ENCODE measurements at places on chromosomes 7 and 10.

GRCh38 chr10:95976362-95977229, 66.8 kb upstream of the CCNJ start:
- H3K27me3 ChIP-seq = no peaks in the 10 kb centered on the region
- H3K4me1 ChIP-seq = no peaks in the 10 kb centered on the region
- no peak for DNase-seq
- no peaks in the 10 kb centered on the region for H3K36me3 ChIP-seq
- no peak overlapping the region for H3K27ac ChIP-seq

GRCh38 chr10:28558923-28559508, 26.1 kb downstream of the WAC start:
- no peak overlapping the region for H3K4me3 ChIP-seq
- peaks cover 41% of the 10 kb centered on the region for H3K4me1 ChIP-seq
- no peak overlapping the region for H3K27ac ChIP-seq
- DNase-seq = no peak
- no peaks in the 10 kb centered on the region for H3K27me3 ChIP-seq

GRCh38 chr10:114340816-114341215, 63.5 kb downstream of the AFAP1L2 start:
- H3K4me3 ChIP-seq = no peak overlapping the region
- H3K36me3 ChIP-seq = no peaks in the 10 kb centered on the region
- no peaks in the 10 kb centered on the region for H3K27me3 ChIP-seq
- no peak overlapping the region for H3K27ac ChIP-seq

DNA sequence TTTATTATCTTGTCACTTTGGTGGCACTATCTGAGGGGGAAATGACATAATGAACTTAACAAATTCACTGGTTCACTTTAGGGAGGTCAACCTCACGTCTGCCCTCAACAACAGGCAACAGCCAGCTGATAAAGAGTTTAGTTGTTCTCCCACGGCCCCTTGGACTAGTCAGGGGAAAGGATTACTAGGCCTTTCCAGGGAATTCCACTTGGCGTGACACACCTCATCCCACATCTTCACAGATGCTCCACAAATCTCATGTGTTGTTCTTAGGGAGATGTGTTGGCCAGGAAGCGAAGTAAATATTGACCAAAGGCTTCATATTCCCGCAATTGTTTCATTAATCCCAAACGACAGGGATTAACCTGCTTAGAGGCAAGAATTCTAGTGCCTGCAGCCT, 183.5 kb upstream of the CDCA7L start:
- H3K27ac ChIP-seq = no peak overlapping the region
- no peaks in the 10 kb centered on the region for H3K36me3 ChIP-seq
- H3K4me3 ChIP-seq = no peak overlapping the region
- DNase-seq = no peak
- H3K27me3 ChIP-seq = no peaks in the 10 kb centered on the region
- no peaks in the 10 kb centered on the region for H3K4me1 ChIP-seq

Measured in CD4-positive, alpha-beta T cell (primary cell).